ENCODE measurements at places on chromosomes 3 and 15. TPM values are rescaled to one million over a fixed set of nuclear protein-coding genes. Genes with fewer than 3 reads are reported as not detected.

FSTL1 gene
- 376 TPM for total RNA-seq

PDZRN3 gene
- total RNA-seq: 30.8 TPM

NECTIN3 gene
- 13.2 TPM for total RNA-seq

PFKFB4 gene
- 2.9 TPM for total RNA-seq

COPB2 gene
- 83.1 TPM for total RNA-seq

MAGEL2 gene
- 0.13 TPM for total RNA-seq

GHSR gene
- not detected for total RNA-seq

GOLGA8O gene
- total RNA-seq: 1.6 TPM
